A549 treated with DMSO at 1 μM for 4 hours (cell line): ENCODE measurements at places on chromosomes 16 and 17. TPM values are rescaled to one million over a fixed set of nuclear protein-coding genes. Genes with fewer than 3 reads are reported as not detected.

The TMEM114 gene
- not detected in 5 replicates for total RNA-seq

The SPATA32 gene
- 0.11 to 0.25 TPM (median 0.22 TPM) in 5 replicates for total RNA-seq

The C16orf96 gene
- not detected in 5 replicates for total RNA-seq

The CXCL16 gene
- 15.0 to 20.2 TPM (median 18.3 TPM) in 5 replicates for total RNA-seq

The CCL1 gene
- total RNA-seq = not detected in 5 replicates

The ANKFY1 gene
- 26.0 to 38.1 TPM (median 35.6 TPM) in 5 replicates for total RNA-seq

The GPRC5B gene
- total RNA-seq = 26.9 to 31.8 TPM (median 27.8 TPM) in 5 replicates

The CIBAR2 gene
- 0.10 TPM in 1 of 5 replicates, not detected in the others for total RNA-seq

The HOXB7 gene
- total RNA-seq = 27.0 to 35.8 TPM (median 31.6 TPM) in 5 replicates

The NOG gene
- total RNA-seq = 0.88 to 1.4 TPM (median 1.1 TPM) in 5 replicates

The GDPD3 gene
- total RNA-seq = 1.5 to 2.8 TPM (median 2.0 TPM) in 5 replicates

The TMC5 gene
- total RNA-seq = 7.1 to 9.4 TPM (median 8.1 TPM) in 5 replicates

The MT3 gene
- total RNA-seq = 0.41 TPM in 1 of 5 replicates, not detected in the others
